ENCODE measurements at places on chromosomes 3 and 15.

DNA sequence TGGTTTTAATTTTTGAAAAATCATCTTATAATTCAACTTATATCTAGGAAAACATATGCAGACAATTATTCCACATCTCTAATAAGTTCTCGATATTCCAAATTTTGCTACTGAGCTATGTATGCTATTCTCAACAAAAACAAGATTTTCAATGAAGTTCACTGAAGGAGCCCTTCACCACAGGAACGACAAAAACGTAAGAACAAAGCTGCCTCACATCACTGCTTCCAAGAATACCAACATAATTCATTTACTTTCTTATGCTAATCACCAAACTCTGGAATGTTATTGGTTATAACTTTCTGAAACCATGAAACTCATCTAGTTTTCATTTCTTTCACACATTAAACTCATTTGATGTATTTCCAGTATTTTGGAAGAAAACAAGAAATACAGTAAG is 49.7 kb downstream of the GNB4 start:
- no peak for DNase-seq

DNA sequence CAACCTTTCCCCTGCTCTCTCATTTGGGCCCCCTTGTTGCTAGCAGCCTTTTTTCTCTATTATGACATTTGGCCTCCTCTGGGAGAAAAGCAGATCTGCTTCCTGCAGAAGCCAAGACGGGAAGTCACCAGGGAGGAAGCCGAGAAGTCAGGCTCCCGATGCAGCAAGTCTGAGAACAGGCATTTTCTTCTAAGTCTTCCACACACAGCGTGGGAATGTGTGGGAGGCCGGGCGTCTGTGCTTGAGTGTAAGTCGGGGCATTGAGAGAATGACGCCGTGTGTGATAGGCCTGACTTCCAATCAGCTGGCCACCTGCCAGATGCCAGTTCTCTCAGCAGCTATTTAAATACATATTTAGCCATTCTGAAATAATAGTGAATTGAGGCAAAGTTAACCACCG is 75.8 kb upstream of the FAM98B start:
- DNase-seq, result no peak

GRCh38 chr3:11600501-11601282 is 43.0 kb downstream of the VGLL4 start:
- DNase-seq, result no peak

GRCh38 chr3:81955878-81956277 is 194.4 kb upstream of the GBE1 start:
- DNase-seq, result no peak

DNA sequence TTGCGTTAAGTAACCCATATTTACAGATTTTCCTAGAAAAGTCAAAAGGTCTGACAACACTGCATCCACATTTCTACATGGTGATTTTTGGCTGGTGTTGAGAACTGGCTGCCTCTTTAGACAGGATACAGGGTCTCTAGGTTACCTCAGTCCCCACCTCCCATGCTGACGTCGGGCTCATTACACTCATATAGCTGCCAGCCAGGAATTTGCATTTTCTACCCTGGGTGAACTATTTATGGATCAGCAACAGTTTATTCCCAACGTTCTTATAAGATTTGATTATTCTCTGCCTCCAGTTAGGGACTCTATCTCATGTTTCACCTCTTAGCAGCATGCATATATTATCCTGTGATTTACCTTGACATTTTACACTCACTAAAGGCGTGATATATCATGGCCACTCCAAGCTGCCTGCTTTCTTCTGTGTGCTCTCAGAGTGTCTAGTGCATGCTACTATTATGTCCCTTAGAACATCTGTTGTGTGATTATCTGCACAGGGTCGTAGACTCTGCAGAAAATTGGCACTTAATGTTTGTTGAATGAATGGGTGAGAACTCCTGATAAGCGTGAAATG is 49.0 kb downstream of the CLDN11 start:
- no peak for DNase-seq

- DNase-seq, result no peak
Measured at GRCh38 chr3:194766845-194767244, 81.2 kb downstream of the FAM43A start.

- no peak for DNase-seq
Measured at GRCh38 chr3:88574146-88574545, 424.4 kb downstream of the C3orf38 start.

- DNase-seq, result no peak
Measured at GRCh38 chr15:28911310-28911931, 25.6 kb downstream of the APBA2 start.

GRCh38 chr15:47473106-47473725 is 244.1 kb upstream of the SEMA6D start:
- DNase-seq, result no peak

GRCh38 chr3:81468391-81468790 is 293.1 kb downstream of the GBE1 start:
- no peak for DNase-seq

GRCh38 chr3:115855911-115856310 is 232.6 kb downstream of the GAP43 start:
- DNase-seq, result no peak

GRCh38 chr15:52224211-52224610 is 33.0 kb upstream of the GNB5 start:
- DNase-seq, result no peak

DNA sequence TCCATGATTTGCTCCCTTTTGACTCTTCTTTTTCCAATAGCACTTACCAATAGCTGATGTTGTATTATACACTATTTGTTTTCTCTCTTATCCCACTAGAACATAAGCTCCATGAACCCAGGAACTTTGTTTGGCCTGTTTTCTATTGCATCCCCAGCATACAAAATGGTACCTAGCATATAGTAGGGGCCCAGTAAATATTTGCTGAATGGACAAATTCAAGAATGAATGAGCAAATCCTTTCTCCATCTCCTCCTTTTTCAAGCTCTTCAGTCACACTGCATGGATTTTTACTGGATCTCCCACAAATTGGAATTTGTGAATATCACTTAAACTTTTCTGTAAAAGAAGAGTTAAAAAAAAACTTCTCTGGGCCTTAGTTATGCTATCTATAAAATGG is 66.6 kb upstream of the FEZF2 start:
- DNase-seq, result no peak

GRCh38 chr3:139301183-139301582 is 42.6 kb upstream of the MRPS22 start:
- no peak for DNase-seq

GRCh38 chr3:161349529-161350312 is 21.6 kb downstream of the SPTSSB start:
- DNase-seq, result no peak

- DNase-seq, result no peak
Measured at GRCh38 chr15:82870727-82871320, 61.4 kb downstream of the WHAMM start.

DNA sequence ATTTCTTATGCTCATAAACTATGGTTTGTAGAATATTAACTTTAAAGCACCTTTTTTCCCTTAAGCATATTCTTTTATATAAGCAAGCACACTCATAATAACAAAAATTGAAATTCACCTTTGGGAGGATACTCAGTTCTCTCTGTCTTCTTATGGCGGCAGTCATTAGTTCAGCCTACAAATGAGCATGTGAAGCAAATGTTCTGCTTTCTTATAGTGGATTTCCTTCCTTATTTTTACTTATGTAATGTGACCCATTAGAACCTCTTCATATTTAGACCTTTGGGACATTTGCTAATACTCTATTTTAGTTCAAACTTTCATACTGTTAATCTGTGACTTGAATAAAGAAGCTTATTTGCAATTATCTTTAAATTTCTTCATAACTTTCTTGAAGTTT is at the start of gene P2RY13:
TSS of gene P2RY13 (minus strand) at position 187 of the 400 bp plus-strand sequence. CDS start at position 166, 21 bp downstream.
- no peak for DNase-seq

GRCh38 chr3:188257384-188258026 is 103.5 kb downstream of the LPP start:
- DNase-seq, result no peak

DNA sequence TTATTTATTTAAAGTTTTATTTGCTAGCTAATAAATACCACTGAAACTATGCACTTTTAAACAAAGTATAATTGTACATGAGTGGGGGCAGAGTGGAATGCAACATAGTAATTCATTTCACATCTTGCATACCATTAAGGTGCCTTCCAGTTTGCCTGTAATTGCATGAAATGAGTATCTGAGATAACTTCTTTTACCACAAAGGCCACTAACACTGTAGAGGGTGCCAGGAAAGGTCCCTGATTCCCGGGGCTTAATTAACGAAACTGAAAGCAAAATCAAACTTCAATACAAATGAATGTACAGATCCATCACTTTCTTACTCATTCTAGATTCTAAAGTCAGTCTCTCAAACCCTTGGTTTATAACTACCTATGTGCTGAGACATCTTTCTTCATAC is 2.1 kb downstream of the CD47 start:
- no peak for DNase-seq

DNA sequence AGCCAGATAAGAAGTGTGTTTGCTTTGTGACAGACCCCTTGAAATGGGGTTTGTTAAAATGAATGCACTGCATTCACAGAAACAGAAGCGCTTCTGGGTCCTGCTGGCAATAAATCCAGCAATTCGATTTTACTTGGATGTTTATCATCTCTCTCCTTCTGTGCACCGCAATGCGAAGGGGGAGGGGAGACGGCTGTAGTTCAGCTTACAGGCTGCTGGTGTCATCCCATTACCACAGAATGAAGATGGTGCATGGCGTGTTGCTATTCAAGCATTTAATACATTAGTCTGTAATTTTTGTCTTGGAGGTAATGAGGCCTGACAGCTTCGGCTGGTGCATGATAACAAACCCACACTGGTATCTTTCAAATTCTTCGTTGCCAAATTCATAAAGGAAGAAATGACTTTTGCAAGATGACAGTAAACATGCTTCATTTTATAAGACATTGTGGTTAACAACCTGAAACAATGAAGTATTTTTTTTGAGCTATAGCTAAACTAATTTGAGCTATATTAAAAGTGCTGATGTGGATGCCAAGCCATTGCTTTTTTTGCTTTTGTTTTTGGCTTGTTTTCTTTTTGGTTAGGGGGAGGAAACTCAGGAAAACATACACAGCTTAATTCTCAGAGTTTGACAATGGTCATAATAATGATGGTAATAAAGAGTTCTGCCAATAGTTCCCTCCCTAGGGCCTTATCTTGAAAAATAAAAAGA is 418.3 kb downstream of the OTOL1 start:
- no peak for DNase-seq

GRCh38 chr15:87167055-87167454 is 1087.4 kb downstream of the AGBL1 start:
- DNase-seq, result no peak

GRCh38 chr3:195805181-195805580 is 6.5 kb downstream of the MUC4 start:
- no peak for DNase-seq

DNA sequence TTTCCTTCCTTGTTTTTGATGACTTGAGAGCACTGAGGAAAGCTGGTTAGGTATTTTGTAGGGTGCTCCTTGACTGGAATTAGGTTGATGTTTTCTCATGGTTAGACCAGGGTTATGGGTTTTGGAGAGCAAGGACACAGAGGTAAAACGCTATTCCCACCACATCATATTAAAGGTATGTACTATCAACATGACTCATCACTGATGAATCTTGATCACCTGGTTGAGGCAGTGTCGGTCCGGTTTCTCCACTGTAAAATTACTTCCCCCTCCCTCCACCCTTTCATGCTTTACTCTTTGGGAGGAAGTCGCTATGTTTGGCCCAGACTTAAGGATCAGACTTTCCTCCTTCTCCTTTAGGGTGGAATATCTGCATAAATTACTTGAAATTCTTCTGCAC is 201.6 kb downstream of the EDEM1 start:
- no peak for DNase-seq

DNA sequence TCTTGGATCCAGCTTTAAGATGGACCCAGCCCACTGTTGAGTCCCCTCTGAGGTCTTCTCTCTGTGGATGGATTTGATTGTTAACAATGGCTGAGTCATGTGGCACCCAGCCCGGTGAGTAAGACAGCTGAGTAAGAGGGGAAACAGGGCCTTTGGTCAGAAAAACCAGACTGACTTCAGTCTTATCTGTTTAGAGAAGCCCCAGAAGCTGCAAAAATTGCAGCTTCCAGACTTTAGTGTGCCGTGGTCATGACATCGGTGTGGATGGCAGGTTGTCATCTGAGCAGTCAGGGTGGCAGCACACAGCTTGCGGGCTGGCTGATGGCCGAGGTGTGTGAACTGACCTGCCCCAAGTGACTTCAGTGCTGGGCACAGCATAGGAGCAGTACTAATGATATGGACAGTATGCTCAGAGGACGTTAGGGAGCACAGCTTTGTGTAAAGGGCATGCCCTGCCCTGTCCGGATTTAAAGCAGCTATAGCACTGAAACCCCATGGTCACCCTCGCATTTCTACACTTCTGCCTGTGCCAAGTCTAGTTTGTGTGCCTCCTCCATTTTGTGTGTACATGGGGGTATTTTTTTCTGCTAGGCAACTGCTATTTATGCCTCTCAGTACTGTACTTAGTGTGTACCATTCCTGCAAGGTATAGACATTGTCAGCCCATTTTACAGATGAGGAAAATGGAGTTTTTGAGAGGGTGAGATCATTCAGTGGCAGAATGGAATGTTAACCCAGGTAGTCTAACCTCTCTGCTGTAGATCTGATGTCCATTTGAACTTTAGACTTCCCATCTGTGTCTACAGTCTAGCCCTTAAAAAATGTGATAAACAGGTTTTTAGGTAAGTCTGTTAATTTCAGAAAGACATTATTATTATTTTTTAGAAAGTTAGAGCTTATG is 44.4 kb downstream of the FLNB start:
- DNase-seq, result no peak

GRCh38 chr15:82048811-82049210 is 3.0 kb upstream of the MEX3B start:
- DNase-seq, result no peak

- no peak for DNase-seq
Measured at GRCh38 chr15:62895905-62896316, 146.6 kb upstream of the TPM1 start.

DNA sequence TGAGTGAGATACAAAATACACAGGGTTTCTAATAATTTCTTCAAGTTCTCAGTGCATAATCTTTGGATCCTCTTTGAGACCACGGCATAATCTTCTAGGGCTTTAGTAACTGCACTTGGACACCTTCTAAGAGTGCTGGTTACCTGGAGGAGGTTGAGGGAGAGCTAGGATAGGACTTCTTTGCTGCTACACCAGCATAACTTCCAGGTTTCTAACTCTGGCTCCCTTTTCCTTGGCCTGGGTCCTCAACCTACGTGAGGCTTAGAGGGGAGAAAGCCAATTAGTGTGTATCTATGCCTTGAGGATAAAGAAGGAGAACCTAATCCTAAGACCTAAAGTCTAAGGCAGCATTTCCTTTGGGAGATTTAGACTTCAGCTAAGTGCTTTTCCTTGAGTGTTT is 184.8 kb downstream of the LSAMP start:
- DNase-seq, result no peak

- DNase-seq, result no peak
Measured at GRCh38 chr3:58005669-58006068, 2.6 kb upstream of the FLNB start.

GRCh38 chr15:38662033-38662802 is 97.6 kb upstream of the RASGRP1 start:
- DNase-seq, result no peak

DNA sequence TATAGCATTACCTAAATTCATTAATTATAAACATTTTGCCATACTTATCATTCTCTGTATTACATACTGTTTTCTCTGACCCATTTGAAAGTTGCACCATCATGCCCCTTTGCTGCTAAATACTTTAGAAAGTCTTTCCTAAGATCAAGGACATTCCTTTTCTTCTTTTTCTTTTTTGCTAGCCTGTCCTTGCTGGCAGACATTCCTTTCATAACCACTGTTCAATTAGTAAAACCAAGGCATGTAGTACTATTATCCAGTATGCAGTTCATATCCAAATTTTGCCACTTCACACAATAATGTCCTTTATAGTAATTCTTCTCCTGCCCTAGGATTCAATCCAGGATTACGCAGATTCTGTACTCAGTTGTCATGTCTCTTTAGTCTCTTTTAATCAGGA is 321.0 kb upstream of the C2CD4B start:
- no peak for DNase-seq
